HT-29 (cell line): ENCODE measurements at places on chromosomes 3 and 15. TPM values are rescaled to one million over a fixed set of nuclear protein-coding genes. Genes with fewer than 3 reads are reported as not detected.

RTP3 gene
- not detected in 2 replicates for total RNA-seq

ARRDC4 gene
- total RNA-seq: 3.8 and 5.1 TPM in 2 replicates

PLA2G4F gene
- 11.4 and 11.7 TPM in 2 replicates for total RNA-seq

SPSB4 gene
- total RNA-seq: not detected in 2 replicates

GRK7 gene
- 0.03 TPM in 1 of 2 replicates, not detected in the other for total RNA-seq

NEK10 gene
- 0.44 and 2.8 TPM in 2 replicates for total RNA-seq

LYZL4 gene
- not detected in 2 replicates for total RNA-seq

ALG1L2 gene
- not detected in 2 replicates for total RNA-seq

KCNAB1 gene
- total RNA-seq: not detected in 2 replicates

CYP11A1 gene
- total RNA-seq: not detected in 2 replicates

CELSR3 gene
- 9.9 and 12.5 TPM in 2 replicates for total RNA-seq

MNS1 gene
- total RNA-seq: 4.0 and 6.8 TPM in 2 replicates

CAND2 gene
- not detected in 2 replicates for total RNA-seq

TRPM1 gene
- not detected in 2 replicates for total RNA-seq
